ENCODE measurements at places on chromosomes 11 and 22. TPM values are rescaled to one million over a fixed set of nuclear protein-coding genes. Genes with fewer than 3 reads are reported as not detected.

PRR33 gene
- total RNA-seq: not detected

TMEM134 gene
- total RNA-seq: 65.6 TPM

OR51E2 gene
- total RNA-seq: not detected

A4GALT gene
- total RNA-seq: not detected

MS4A3 gene
- 0.39 TPM for total RNA-seq

NXPE2 gene
- not detected for total RNA-seq

C22orf31 gene
- not detected for total RNA-seq

RAC2 gene
- 478 TPM for total RNA-seq

CYP2D6 gene
- total RNA-seq: 5.9 TPM

P2RY6 gene
- total RNA-seq: not detected

All from T-helper 17 cell (primary cell).